Muscle of leg (tissue), 16 donors: ENCODE measurements at places on chromosomes 2 and 18. TPM values are rescaled to one million over a fixed set of nuclear protein-coding genes. Genes with fewer than 3 reads are reported as not detected.

The GPAT2 gene
- 2.4 TPM for total RNA-seq

The ANTXR1 gene
- 86.0 TPM for total RNA-seq

DNA sequence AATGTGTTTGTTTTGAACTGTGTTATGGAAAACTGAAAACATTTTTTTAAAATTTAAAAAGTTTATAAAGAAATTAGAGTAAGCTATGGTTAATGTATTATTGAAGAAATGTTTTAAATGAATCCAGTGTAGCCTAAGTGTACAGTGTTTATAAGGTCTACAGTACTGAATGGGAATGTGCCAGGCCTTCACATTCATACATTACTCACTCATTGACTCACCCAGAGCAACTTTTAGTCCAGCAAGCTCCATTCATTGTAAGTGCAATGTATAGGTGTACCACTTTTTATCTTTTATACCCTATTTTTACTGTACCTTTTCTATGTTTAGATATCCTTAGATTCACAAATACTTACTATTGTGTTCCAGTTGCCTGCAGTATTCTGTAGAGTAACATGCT, 215.1 kb upstream of the THUMPD2 start:
- H3K4me1 ChIP-seq, result no peaks in the 10 kb centered on the region
- no peak overlapping the region for H3K27ac ChIP-seq
- DNase-seq, result no peak
- H3K36me3 ChIP-seq, result no peaks in the 10 kb centered on the region
- no peaks in the 10 kb centered on the region for H3K27me3 ChIP-seq

DNA sequence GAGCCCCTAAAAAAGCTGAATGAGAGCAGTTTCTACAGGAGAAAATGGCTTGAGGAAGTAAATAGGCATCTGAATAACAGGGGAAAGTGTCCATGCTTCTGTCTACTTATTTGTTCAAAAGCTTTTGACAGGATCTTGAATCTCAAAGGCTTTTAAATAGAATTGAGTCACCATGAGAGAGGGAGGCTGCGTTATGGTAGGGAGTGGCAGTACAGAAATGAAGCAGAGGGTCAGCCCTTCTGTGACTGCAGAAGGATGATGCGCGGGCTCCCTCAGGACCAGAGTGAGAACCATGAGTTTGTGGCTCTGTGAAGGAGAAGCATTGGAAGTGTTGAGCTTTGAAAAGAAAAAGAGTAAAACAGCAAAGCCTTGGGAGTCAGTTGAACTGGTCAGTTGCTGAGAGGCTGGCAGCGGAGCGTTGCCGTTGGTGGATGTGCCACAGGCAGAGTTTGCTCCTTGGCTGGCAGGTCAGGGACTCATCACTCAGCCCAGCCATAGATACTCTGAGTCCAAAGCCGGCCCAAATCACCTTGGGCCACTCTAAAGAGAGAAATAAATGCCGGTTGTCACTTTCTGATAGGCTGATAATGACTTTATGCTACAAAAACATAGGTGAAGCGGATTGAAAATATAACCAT, 17.4 kb downstream of the COPS7B start:
- no peaks in the 10 kb centered on the region for H3K27me3 ChIP-seq
- no peaks in the 10 kb centered on the region for H3K4me1 ChIP-seq
- H3K27ac ChIP-seq, result no peak overlapping the region
- H3K36me3 ChIP-seq, result peaks cover 67% of the 10 kb centered on the region
- H3K4me3 ChIP-seq, result no peak overlapping the region

DNA sequence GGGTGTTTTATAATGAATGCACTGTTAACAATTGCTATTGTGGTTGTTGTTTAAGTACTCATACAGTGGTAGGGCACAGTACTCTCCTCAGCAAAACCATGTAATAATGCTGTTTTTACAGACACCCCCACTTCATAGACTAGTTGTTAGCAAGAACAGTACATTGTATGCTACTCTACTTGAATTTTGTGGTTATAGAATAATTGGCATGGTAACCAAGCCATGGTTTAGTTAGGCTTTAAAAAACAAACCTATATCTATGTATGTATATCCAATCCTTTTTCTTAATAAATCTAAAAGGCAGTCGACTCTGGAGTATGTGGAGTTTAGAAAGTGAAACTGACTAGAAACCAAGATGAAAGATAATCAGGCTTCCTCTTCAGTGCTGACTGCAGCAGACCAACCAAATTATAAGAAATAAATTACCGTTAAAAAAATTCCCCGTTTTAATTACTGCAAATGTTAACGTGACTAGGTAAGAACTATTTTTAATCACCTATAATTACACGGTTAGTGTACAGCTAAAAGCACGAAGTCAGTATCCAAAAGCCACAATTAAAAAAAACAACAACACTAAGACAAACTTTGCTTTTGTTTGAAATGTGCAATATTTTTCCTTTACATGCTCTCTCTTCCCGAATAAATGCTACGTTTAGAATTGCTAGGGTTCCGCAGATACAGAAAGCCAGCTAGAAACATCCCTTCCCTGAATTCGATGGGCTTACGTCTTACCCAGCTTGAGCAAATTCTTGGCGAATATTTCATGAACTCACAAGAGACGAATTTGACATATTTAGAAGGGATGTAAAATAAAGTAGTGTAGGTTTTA, 113.3 kb upstream of the SERTAD2 start:
- peak overlapping the region; percentile 97 for H3K27ac ChIP-seq
- no peaks in the 10 kb centered on the region for H3K36me3 ChIP-seq
- peaks cover 19% of the 10 kb centered on the region for H3K4me1 ChIP-seq
- H3K4me3 ChIP-seq, result peak overlapping the region; percentile 75

DNA sequence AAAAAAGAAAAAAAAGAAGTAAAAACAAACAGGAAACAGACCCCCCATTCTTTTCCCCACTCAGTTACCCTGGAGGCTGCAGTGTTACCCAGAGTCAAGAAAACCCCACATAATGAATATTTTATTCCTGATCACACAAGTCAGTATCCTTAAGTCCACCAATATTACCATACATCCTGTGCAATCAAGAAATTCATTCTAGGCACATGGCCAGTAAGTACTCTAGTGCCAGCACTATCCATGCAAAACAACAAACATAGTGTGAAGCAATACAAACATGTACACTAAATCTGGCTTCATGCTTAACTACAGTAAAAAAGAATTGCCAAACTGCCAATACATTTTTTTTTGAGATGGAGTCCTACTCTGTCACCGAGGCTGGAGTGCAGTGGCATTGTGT, 111.6 kb downstream of the FAM168B start:
- H3K4me3 ChIP-seq, result no peak overlapping the region
- H3K36me3 ChIP-seq, result no peaks in the 10 kb centered on the region
- no peaks in the 10 kb centered on the region for H3K4me1 ChIP-seq
- H3K27me3 ChIP-seq, result no peaks in the 10 kb centered on the region
- DNase-seq, result no peak

- peaks cover 6% of the 10 kb centered on the region for H3K4me1 ChIP-seq
- H3K27me3 ChIP-seq, result no peaks in the 10 kb centered on the region
- H3K27ac ChIP-seq, result no peak overlapping the region
- no peaks in the 10 kb centered on the region for H3K36me3 ChIP-seq
Observed at GRCh38 chr2:237132799-237133198, 47.1 kb downstream of the COPS8 start.

GRCh38 chr2:64650296-64650695, 3.4 kb downstream of the SERTAD2 start:
- H3K27me3 ChIP-seq, result no peaks in the 10 kb centered on the region
- peaks cover 23% of the 10 kb centered on the region for H3K4me1 ChIP-seq
- DNase-seq, result no peak
- H3K4me3 ChIP-seq, result no peak overlapping the region

DNA sequence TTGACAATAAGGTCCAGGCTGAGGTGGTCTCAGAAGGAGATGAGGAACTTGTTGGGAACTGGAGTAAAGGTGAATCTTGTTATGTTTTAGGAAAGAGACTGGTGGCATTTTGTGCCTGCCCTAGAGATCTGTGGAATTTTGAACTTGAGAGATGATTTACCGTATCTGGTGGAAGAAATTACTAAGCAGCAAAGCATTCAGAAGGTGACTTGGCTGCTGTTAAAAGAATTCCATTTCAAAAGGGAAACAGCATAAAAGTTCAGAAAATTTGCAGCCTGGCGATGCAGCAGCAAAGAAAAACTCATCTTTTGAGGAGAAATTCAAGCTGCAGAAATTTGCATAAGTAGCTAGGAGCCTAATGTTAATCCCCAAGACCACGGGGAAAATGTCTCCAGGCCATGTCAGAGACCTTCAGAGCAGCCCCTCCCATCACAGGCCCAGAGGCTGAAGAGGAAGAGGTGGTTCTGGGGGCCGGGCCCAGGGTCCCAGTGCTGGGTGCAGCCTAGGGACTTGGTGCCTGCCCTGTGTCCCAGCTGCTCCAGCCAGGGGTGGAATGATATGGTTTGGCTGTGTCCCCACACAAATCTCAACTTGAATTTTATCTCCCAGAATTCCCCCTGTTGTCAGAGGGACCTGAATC, 73.5 kb downstream of the FIGN start:
- no peak overlapping the region for H3K27ac ChIP-seq
- H3K4me3 ChIP-seq, result no peak overlapping the region
- DNase-seq, result peak; percentile 10
- no peaks in the 10 kb centered on the region for H3K27me3 ChIP-seq
- no peaks in the 10 kb centered on the region for H3K4me1 ChIP-seq

DNA sequence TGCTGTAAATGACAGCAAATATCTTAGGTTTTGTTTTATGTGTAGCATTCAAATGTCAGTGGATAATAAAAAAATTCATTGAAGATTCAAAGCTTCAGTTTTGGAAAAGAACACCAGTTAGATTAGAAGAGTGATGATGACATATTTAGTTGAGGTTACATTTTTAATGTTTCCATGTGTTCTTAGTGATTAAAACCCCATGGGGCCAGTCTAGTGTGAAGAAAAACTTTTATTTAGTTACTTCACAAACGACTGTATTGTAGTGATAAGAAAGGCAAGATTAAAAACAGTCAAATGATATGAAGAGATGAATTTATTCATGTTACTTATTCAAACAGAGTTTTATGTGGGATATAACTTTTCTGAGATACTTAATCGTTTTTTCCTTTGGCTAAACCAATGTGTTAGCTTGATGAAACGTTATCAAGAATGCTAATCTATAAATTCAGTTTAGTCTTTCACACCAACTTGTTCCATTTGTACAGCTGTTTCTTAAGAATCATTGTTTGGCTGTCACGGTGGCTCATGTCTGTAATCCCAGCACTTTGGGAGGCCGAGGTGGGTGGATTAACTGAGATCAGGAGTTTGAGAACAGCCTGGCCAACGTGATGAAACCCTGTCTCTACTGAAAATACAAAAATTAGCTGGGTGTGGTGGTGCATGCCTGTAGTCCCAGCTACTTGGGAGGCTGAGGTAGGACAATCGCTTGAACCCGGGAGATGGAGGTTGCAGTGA, 11.6 kb downstream of the BMPR2 start:
- H3K4me3 ChIP-seq, result no peak overlapping the region
- DNase-seq, result no peak
- H3K36me3 ChIP-seq, result no peaks in the 10 kb centered on the region
- no peak overlapping the region for H3K27ac ChIP-seq
- no peaks in the 10 kb centered on the region for H3K4me1 ChIP-seq
- no peaks in the 10 kb centered on the region for H3K27me3 ChIP-seq

DNA sequence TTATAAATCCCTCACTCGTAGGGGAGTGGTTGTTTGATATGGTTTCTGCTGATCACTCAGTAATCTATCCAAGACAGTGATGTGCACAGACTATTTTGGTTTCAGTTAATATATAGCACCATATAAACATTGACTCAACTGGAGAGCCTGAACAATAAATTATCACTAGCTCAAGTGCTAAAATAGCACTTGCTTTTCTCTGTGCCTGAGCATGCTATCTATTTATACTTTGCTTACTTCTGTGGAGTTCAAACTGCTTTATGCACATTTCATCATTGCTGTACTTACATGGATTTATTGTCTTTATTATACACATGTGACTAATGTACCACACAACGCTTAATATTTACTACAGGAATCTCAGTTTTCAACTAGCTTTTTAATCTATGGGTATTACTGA, 133.6 kb downstream of the BCL2 start:
- peak overlapping the region; percentile 18 for H3K27ac ChIP-seq
- no peak overlapping the region for H3K4me3 ChIP-seq
- H3K27me3 ChIP-seq, result no peaks in the 10 kb centered on the region
- H3K36me3 ChIP-seq, result no peaks in the 10 kb centered on the region

DNA sequence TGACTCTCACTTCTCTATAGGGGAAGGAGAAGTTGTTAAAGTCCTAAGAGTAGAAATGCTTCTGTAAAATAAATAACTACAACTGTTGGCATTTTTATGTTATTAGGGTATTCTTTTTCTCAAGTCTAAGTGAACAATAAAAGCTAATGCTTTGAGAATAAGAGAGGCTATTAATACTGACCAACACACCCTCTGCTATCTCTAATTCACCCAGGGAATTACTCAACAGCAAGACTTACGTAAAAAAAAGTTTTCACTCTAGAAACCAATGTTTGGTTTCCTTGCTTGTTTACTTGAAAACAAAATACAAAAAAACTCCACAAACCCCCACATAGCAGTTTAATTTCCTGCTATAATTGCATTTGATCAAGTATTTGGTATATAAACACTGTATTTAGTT, 25.2 kb downstream of the CHN1 start:
- DNase-seq, result no peak
- H3K36me3 ChIP-seq, result no peaks in the 10 kb centered on the region
- H3K4me3 ChIP-seq, result no peak overlapping the region
- no peak overlapping the region for H3K27ac ChIP-seq
- no peaks in the 10 kb centered on the region for H3K27me3 ChIP-seq

DNA sequence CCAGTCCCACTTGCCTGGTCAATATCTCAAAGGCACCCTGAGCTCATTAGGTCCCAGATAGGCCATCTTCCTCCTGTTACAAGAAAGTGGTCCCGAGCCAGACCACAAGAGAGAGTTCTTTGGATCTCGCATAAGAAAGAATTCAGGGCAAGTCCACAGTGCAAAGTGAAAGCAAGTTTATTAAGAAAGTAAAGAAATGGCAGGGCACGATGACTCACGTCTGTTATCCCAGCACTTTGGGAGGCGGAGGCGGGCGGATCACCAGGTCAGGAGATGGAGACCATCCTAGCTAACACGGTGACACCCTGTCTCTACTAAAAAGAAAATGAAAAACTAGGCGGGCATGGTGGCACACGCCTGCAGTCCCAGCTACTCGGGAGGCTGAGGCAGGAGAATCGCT, 10.8 kb upstream of the SMAD7 start:
- H3K27me3 ChIP-seq, result no peaks in the 10 kb centered on the region
- no peak for DNase-seq
- no peak overlapping the region for H3K27ac ChIP-seq

DNA sequence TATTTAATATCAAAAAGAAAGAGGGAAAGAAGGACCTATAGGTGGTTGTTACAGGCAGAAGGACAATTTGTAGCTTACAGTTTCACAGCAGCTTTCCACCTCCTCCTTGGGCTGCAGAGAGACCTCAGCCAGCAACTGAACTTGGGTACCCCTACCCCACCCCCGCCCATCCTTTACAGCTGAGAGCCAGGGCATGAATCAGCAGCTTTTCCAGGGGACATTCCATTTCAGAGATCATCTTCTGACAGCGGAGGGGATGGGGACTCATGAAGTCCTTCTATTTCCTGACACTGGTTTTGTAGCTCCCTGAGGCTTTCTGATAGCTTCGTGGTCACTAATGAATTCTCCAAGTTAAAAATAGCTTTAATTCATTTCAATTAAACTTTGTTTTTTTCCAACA, 96.4 kb downstream of the ITGB1BP1 start:
- H3K4me3 ChIP-seq, result no peak overlapping the region
- no peaks in the 10 kb centered on the region for H3K27me3 ChIP-seq
- DNase-seq, result no peak

- no peaks in the 10 kb centered on the region for H3K4me1 ChIP-seq
- no peak overlapping the region for H3K27ac ChIP-seq
- DNase-seq, result no peak
- H3K27me3 ChIP-seq, result no peaks in the 10 kb centered on the region
- H3K4me3 ChIP-seq, result no peak overlapping the region
Observed at GRCh38 chr2:47283659-47284058, 119.3 kb upstream of the MSH2 start.
